Hematopoietic multipotent progenitor cell treated with erythropoietin and hydrocortisone succinate and interleukin-3 and kit ligand, for 6 days (in vitro differentiated cells): ENCODE measurements at places on chromosomes 3 and 15.

GRCh38 chr3:50122071-50122470, 33.1 kb upstream of the SEMA3F start:
- DNase-seq = no peak

DNA sequence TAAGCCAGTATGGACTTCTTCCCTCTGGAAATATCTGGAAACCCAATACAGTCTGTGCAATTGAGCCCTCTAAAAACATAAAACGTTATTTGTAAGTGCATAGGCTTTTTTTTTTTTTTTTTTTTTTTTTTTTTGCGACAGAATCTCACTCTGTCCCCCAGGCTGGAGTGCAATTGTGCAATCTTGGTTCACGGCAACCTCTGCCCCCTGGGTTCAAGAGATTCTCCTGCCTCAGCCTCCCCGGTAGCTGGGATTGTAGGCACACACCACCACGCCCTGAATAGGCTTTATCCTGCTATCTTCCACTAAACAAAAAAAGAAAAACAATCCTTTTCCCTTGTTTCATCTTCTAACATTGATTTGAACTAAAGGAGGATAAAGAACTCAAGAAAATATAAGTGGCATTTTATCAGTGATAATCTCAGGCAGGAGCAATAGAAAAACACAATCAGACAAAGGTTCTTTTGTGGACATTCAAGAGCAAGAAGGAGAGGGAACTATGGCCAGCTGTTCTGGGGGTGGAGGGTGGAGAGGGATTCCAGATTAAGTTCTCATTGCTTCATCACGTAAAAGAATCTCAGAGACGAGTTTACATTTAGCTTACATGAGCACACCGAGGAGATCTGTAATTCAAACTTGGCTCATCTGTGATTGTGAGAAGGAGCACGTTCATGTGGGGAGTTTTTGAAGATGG, 68.6 kb downstream of the ITGB5 start:
- DNase-seq = no peak

GRCh38 chr3:59444294-59444671, 394.5 kb upstream of the CFAP20DC start:
- DNase-seq = no peak

- DNase-seq = no peak
Observed at GRCh38 chr3:180420804-180421203, 181.2 kb upstream of the TTC14 start.

DNA sequence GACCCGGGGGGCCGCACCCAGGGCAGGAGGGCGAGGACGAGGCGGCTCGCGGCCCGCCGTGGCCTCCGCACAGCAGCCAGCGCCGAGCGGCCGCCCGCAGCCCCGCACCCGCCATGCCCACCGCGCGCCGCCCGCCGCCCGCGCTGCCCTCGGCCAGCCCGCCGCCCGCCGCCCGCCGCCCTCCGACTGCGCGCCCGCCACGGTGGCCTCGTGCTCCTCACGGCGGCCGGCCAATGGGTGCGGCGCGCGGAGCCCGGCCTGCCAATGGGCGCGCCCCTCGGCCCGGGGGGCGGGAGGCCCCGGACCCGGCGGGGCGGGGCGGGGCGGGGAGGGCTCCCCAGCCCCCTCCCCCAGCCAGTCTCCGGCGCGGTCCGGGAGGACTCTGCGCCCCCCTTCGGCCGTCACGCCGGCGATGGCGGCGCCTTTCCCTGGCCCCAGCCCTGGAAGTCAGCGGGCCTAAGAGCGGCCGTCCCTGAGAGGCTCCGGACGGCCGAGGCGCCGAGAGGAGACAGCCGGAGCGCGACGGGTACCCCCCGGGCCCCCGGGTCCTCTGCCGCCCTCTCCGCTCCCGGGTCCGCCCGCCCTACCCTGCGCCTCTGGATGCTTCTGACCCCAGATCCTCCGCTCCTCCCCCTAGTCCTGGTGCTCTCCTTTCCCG, at the start of gene NT5DC2:
Gene NT5DC2 (minus strand): TSS at position 235 of the 658 bp plus-strand sequence. CDS start 120 bp downstream, at position 115.
- peak; percentile 88 for DNase-seq

DNA sequence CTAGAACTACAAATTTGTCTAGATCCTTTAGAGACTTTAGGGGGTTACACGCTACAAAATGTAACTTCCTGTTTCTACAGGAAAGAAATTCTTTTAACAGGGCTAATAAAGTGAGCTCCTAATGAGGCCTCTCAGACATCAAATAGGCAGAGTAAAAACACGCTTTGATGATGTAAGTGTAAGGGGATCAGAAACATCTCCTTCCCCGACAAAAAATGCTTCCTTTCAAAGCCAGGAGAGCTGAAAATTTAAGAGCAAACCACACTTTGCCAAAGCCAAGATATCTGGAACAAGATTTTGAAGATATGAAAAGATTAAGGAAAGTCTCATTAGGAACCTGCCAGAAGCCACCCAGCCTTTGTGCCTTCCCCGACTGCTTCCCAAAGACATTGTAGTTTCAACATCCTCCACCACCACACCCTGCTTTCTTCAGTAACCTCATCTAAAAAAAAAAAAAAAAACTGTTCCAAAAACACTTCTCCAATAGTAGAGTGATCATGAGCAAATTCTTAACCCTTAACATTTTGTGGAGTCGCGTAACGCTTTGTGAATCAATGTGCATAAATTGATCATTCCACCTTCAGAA, 505.0 kb upstream of the THBS1 start:
- no peak for DNase-seq
